ENCODE measurements at places on chromosomes 16 and 17.

- no peaks in the 10 kb centered on the region for H3K36me3 ChIP-seq
- no peak for DNase-seq
- H3K27ac ChIP-seq, result no peak overlapping the region
- H3K4me3 ChIP-seq, result peak overlapping the region; percentile 96
Measured at GRCh38 chr16:88534638-88535190, 35.5 kb upstream of the ZC3H18 start.

DNA sequence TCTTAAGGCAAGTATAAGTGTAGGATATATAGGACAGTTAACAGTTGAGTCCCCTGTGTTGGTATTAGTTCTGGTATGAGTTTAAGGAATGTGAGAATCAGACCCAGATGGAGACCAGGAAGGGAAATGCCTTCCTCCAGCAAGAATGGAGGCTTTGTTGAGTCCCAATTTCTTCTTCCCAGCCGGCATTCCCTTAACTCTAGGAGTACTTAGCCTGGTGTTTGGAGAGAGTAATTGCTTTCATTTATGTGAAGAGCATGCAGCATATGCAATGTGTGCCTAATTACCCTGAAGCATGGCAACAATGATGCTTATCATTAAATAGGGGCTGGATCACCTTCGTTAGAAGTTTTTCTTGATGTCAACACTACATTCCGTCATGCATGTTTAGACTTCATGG lies 225.9 kb upstream of the XYLT1 start:
- no peak for DNase-seq
- no peaks in the 10 kb centered on the region for H3K36me3 ChIP-seq
- no peaks in the 10 kb centered on the region for H3K27me3 ChIP-seq
- H3K4me1 ChIP-seq, result peaks cover 2% of the 10 kb centered on the region
- H3K4me3 ChIP-seq, result no peak overlapping the region

GRCh38 chr17:48747445-48748363 lies 19.2 kb upstream of the HOXB13 start:
- H3K4me3 ChIP-seq, result no peak overlapping the region
- no peaks in the 10 kb centered on the region for H3K4me1 ChIP-seq
- no peak overlapping the region for H3K27ac ChIP-seq
- H3K36me3 ChIP-seq, result no peaks in the 10 kb centered on the region
- no peak for DNase-seq
- H3K27me3 ChIP-seq, result peaks cover 93% of the 10 kb centered on the region

DNA sequence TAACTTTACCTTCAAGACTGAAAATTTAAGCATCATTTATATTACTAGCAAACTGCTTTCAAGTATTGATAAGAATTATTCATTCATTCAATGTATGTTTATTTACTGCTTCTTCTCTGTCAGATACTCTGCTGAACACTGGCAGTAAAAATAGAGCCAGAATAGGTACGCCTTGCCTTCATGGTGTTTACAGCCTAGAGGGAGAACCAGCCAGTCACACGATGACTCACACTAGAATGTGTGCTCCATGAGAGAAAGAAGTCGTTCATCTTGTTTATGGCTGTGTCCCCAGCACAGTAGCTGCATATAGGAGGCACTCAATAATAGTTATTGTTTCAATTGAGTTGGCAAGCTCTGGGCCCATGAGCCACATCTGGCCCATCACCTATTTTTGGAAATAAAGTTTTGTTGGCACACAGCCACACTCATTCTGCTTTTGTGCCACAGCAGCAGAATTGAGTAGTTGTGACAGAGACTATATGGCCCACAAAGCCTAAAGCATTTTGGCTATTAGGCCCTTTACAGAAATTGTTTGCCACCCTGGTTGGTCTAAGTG lies 84.2 kb downstream of the TMC6 start:
- no peak overlapping the region for H3K27ac ChIP-seq
- no peaks in the 10 kb centered on the region for H3K27me3 ChIP-seq
- no peak for DNase-seq
- H3K4me1 ChIP-seq, result peaks cover 2% of the 10 kb centered on the region
- peaks cover 7% of the 10 kb centered on the region for H3K36me3 ChIP-seq
- H3K4me3 ChIP-seq, result no peak overlapping the region

DNA sequence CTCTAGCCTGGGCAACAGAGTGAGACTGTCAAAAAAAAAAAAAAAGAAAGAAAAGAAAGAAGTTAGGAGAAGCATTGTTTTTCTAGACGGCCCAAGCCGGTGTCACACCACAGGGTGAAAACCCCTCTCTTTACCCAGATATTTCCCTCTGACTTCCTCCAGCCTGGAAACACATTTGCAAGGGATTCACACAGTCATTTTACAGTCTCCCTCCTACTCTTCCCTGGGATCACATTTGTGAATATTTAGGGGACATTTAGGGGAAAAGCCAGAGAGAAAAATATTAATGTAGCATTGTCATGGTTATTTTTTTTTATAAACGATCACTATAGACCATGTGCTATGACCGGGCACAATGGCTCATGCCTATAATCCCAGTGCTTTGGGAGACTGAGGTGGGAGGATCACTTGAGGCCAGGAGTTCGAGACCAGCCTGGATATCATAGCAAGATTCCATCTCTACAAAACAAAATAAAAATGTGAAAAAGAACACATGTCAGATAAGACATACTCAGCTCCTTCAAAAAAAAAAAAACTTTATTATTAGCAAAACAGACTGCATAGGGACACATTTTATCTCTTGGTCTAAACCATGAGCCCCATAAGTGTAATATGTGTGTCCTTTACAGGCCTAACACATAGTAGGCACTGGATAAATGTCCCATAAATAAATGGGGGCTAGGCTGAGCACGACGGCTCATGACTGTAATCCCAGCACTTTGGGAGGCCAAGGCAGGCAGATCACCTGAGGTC lies 10.9 kb upstream of the SDR42E2 start:
- H3K27ac ChIP-seq, result no peak overlapping the region
- no peaks in the 10 kb centered on the region for H3K4me1 ChIP-seq
- H3K27me3 ChIP-seq, result no peaks in the 10 kb centered on the region
- no peaks in the 10 kb centered on the region for H3K36me3 ChIP-seq
- H3K4me3 ChIP-seq, result no peak overlapping the region

DNA sequence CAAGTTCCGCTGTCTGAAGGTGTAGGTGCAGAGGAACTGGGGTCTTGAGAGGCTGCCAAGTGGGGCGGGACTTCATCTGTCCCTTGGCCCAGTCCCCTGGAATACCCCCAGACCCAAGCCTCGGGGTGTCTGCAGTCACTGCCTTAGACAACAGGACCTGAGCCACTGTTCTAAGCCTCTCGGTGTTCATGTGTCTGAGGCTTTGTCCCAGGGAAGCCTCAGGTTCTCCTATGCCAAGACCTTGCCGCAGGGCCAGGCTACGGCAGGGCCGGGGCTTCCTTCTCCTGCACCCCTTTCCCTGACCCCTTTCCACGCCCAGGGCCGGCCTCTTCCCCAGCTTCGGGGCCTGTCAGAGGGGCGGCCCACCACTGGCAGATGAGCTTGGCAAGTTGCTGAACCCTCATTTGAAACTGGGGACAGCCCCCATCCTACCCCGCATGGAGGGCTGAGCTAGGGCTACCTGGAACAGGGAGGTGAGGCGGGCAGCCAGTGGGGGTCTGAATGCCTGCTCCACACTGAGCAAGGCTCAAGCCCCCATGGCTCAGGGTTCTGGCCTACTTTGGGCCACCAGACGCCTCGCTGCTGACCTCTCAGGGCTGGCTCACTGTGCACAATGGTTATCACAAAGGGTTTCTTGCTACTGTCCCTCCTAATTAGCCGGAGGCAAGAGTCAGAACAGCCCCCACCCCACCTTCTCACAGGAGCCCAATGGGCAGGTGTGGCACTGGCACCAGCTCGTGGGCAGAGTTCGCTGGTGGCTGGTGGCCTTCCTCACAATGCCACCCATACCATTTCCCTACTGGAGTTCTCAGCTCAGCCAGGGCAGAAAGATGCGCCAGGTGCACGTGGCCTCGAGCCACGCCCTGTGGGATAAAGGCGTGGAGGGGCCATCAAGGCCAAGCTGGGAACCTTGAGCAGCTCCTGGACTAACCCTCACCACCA lies 7.1 kb downstream of the LITAFD start:
- no peak for DNase-seq
- H3K27ac ChIP-seq, result no peak overlapping the region
- H3K36me3 ChIP-seq, result peaks cover 28% of the 10 kb centered on the region
- 0 out of 2 replicates have a peak, but pooled peaks cover 2% of the 10 kb centered on the region for H3K4me1 ChIP-seq
- H3K27me3 ChIP-seq, result no peaks in the 10 kb centered on the region

DNA sequence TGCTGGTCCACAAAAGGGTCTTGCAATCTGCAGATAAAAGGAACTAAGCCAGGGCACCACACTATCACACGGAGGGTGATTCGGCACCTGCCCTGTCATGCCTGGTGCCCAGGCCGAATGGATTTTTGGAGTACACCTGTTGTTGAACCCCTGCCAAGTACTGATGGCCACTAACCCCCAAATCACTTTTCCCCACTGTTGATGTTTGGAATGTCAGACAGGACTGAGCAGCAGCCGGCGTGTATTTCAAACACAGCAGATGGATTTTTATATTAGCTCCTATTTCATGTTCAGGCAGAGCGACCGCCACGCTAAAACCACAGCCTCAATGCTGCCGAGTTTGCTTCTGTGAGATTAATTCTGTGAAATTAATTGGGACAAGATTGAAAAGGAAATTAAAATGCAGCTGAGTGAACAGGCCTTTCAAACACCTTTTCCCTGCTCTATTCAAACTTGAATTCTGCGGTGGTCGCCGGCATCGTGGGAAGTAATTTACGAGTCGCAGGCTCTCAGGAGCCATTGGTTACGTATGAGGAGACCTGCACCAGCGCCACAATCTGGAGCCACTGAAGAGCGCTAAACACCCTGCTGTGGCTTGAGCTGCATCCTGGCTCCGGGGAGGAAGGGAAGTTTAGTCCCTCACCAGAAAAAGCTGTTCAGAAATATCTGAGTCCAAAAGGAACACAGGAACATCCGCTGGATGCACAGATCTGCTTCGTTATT lies 48.5 kb downstream of the SNX11 start:
- DNase-seq, result no peak
- no peak overlapping the region for H3K4me3 ChIP-seq
- peaks cover 3% of the 10 kb centered on the region for H3K4me1 ChIP-seq
- no peak overlapping the region for H3K27ac ChIP-seq
- H3K36me3 ChIP-seq, result no peaks in the 10 kb centered on the region

GRCh38 chr17:49082231-49082630 lies 50.3 kb upstream of the B4GALNT2 start:
- H3K27me3 ChIP-seq, result no peaks in the 10 kb centered on the region
- no peak for DNase-seq
- no peaks in the 10 kb centered on the region for H3K36me3 ChIP-seq
- no peak overlapping the region for H3K4me3 ChIP-seq
- no peak overlapping the region for H3K27ac ChIP-seq
- peaks cover 3% of the 10 kb centered on the region for H3K4me1 ChIP-seq

DNA sequence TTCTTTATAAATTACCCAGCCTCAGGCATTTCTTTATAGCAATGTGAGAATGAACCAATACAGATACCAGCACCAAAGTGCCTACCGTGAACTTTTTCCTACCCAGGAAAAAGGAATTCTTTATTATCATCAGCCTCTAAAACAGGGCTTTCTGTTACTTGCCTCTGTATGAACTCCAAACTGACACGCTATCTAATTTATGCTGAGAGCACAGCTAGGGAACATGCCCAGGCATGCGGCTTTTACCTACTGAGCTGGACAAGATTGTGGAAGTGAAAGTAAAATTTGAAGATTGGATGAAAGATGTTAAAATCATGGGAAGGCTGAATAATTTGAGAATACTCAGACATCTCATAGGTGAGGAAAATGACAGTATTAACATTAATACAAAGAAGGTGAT lies 24.4 kb upstream of the ADCY9 start:
- H3K27me3 ChIP-seq, result peaks cover 2% of the 10 kb centered on the region
- no peaks in the 10 kb centered on the region for H3K36me3 ChIP-seq
- DNase-seq, result no peak
- H3K27ac ChIP-seq, result no peak overlapping the region
- no peak overlapping the region for H3K4me3 ChIP-seq

DNA sequence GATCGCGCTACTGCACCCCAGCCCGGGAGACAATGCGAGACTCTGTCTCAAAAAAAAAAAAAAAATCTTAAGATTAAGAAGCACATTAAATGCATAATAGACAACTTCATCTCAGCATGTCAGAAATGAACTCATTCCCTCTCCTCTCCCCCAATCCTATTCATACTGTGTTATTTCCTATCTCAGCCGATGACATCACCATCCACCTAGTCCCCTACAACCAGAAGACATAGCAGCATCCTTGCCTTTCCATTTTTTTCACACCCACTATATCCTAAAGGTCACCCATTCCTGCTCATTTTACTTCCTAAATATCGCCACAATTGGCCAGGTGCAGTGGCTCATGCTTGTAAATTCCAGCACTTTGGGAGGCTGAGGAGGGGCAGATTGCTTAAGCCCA lies 81.3 kb downstream of the RPGRIP1L start:
- no peaks in the 10 kb centered on the region for H3K36me3 ChIP-seq
- H3K4me1 ChIP-seq, result no peaks in the 10 kb centered on the region
- no peaks in the 10 kb centered on the region for H3K27me3 ChIP-seq
- DNase-seq, result no peak

- no peak overlapping the region for H3K27ac ChIP-seq
- H3K36me3 ChIP-seq, result no peaks in the 10 kb centered on the region
- no peaks in the 10 kb centered on the region for H3K4me1 ChIP-seq
- DNase-seq, result no peak
- H3K4me3 ChIP-seq, result no peak overlapping the region
Measured at GRCh38 chr16:79400462-79401149, 199.9 kb downstream of the MAF start.

DNA sequence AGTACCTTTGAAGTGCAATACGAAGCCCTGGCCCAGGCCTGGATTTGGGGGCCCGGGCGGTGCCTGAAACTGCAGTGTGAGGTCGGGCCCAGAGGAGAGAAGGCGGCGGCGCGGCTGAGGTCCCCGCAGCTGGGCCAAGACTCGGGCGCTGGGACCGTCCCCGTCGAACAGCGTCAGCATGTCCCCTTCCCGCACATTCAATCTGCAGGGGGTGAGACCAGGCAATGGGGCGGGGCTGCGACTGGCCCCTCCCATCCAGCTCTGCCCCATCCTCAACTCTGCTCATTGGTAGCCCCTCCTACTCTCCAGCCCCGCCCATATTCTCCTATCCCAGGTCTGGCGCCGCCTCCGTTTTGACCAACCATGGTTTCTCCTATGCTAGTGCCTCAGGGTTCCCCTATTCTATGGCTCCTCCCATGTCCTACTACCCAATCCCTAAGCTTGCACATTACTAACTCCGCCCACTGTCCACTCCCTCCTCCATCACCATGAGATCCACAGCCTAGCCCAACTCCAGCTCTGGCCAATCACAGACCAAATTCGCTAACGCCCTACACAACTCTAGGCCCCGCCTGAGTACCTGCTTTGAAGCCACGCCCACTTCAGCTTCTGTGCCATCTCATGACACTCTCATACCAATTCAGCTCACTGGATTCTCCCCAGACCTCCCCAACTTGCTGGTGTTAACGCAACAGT lies 14.4 kb upstream of the CDIPT start:
- peak overlapping the region; percentile 37 for H3K4me3 ChIP-seq
- no peak overlapping the region for H3K27ac ChIP-seq
- no peaks in the 10 kb centered on the region for H3K27me3 ChIP-seq
- H3K4me1 ChIP-seq, result 0 out of 2 replicates have a peak, but pooled peaks cover 4% of the 10 kb centered on the region
- DNase-seq, result peak; percentile 100

GRCh38 chr16:872436-873242 lies 72.1 kb upstream of the GNG13 start:
- H3K27me3 ChIP-seq, result no peaks in the 10 kb centered on the region
- peaks cover 3% of the 10 kb centered on the region for H3K36me3 ChIP-seq

- no peak overlapping the region for H3K4me3 ChIP-seq
- no peak for DNase-seq
- H3K27me3 ChIP-seq, result no peaks in the 10 kb centered on the region
- peaks cover 9% of the 10 kb centered on the region for H3K4me1 ChIP-seq
- no peak overlapping the region for H3K27ac ChIP-seq
Measured at GRCh38 chr16:676913-677312, 1.4 kb downstream of the RHBDL1 start.

All from iPS DF 6.9 (cell line).